Stimulated activated CD8-positive, alpha-beta memory T cell treated with anti-CD3 and anti-CD28 coated beads, Interleukin-7, amount 100 ng/mL, for 1 hour (primary cell): ENCODE measurements at places on chromosomes 4 and X.

GRCh38 chr4:148776941-148777340 is 334.7 kb upstream of the NR3C2 start:
- DNase-seq: no peak

GRCh38 chr4:110159541-110159940 is 38.9 kb downstream of the ELOVL6 start:
- no peak for DNase-seq

DNA sequence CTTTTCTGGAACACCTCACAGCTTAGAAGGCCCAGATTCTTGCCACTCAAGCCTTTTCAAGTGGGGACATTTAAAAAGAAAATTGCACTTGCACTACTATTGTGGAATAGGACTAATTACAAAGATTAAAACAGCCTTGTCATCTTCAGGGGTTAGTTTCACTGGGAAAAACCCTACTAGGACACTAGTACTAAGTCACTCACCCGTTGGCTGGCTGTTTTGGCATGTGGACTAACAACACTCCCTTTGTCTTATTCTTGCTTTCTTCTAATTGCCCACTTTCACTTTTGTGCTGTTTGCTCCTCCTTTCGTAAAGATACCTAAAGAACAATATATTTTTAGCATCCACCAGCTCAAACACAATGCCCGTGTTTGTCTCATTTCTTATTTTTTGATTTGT is 200.9 kb upstream of the MID1 start:
- DNase-seq: no peak

GRCh38 chr4:41207291-41207831 is 7.0 kb downstream of the APBB2 start:
- DNase-seq: no peak

DNA sequence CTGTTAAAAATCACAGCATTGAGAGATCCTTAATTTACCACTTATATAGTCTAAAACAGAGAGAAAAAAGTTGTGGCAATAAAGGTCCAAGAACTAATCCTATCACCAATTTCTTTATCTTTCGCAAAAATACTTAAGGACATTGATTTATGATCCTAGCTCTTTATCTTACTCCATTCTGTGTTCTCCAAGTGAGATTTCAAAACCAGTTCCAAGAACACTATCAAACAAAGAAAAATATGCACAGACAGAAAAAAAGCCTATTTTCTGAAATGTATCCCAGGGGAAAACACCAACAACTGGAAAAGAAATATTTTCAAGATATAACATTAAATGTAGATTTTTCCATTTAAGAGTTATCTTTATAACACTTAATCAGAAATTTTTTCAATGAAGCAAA is 172.8 kb downstream of the APBB2 start:
- no peak for DNase-seq
